Astrocyte (in vitro differentiated cells and primary cell): ENCODE measurements at places on chromosomes 12 and 14. TPM values are rescaled to one million over a fixed set of nuclear protein-coding genes. Genes with fewer than 3 reads are reported as not detected.

DNA sequence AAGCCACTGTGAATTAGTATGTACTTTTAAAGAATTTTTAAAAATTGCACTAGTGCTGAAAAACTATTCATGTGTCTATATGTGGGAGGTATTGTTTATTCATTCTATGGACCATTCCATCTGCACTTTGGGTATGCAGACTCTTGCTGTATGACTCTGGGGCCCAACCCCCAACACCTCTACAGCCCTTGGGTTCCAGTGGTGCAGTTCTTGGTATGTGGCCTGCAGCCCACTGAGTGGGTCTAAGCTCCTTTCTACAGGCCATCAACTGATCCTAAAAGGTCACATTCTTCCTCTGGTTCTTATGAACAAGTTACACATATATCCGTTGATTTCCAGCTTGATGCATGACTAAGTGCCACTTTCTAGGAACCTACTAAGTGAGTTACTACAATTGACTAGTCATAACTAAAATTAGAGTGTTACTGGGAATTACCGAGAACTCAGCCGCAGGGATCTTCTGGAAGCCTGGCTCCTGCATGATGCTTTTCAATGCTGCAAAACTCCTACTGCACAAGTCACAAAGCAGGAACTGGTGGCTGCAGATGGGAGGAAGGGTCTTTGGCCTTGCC, 62.4 kb upstream of the MED13L start:
- no peaks in the 10 kb centered on the region for H3K4me1 ChIP-seq
- no peaks in the 10 kb centered on the region for H3K27me3 ChIP-seq
- DNase-seq: peak; percentile 29
- no peaks in the 10 kb centered on the region for H3K36me3 ChIP-seq

DNA sequence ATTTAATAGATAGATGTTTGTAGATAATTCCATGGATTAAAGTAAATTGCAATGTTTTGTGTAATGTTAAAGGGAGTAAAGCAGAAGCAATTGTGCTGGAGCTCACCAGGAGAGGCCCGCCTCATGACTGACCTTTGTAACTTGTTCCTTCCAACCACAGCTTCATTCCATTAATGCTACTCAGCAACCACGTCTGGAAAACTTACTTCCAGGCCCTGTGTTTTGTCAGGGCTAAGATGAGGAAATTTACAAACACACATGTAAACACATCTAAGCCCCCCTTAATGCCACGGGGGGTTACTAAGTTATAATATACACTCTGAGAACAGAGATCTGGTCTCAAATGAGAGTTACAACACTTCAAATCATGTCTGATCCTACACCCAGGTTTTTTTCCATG, 12.4 kb downstream of the LUM start:
- H3K27me3 ChIP-seq: no peaks in the 10 kb centered on the region
- peak overlapping the region; percentile 74 for H3K27ac ChIP-seq
- no peaks in the 10 kb centered on the region for H3K36me3 ChIP-seq
- DNase-seq: peak; percentile 95
- H3K4me3 ChIP-seq: no peak overlapping the region

GRCh38 chr12:107079172-107080011, 14.0 kb downstream of the CRY1 start:
- H3K4me1 ChIP-seq: peaks cover 5% of the 10 kb centered on the region
- no peaks in the 10 kb centered on the region for H3K36me3 ChIP-seq
- peak; percentile 45 for DNase-seq
- H3K27ac ChIP-seq: no peak overlapping the region
- H3K27me3 ChIP-seq: no peaks in the 10 kb centered on the region
- H3K4me3 ChIP-seq: no peak overlapping the region

Gene CRACR2A
- total RNA-seq: 0.96 and 1.5 TPM in 2 replicates

Gene C12orf50
- not detected in 2 replicates for total RNA-seq

Gene RAB15
- 32.1 and 36.3 TPM in 2 replicates for total RNA-seq

Gene RNASE12
- not detected in 2 replicates for total RNA-seq

Gene BDKRB2
- total RNA-seq: 0.70 and 0.89 TPM in 2 replicates

Gene NID2
- total RNA-seq: 11.4 and 22.3 TPM in 2 replicates

Gene FZD10
- not detected in 2 replicates for total RNA-seq

- H3K4me3 ChIP-seq: no peak overlapping the region
- H3K4me1 ChIP-seq: peaks cover 21% of the 10 kb centered on the region
- peak overlapping the region; percentile 24 for H3K27ac ChIP-seq
- no peaks in the 10 kb centered on the region for H3K36me3 ChIP-seq
Observed at GRCh38 chr12:52010152-52010622, 3.4 kb downstream of the TAMALIN start.

- no peaks in the 10 kb centered on the region for H3K36me3 ChIP-seq
- H3K27me3 ChIP-seq: no peaks in the 10 kb centered on the region
- H3K27ac ChIP-seq: no peak overlapping the region
Observed at GRCh38 chr12:29012673-29013072, 136.4 kb upstream of the FAR2 start.
